NCI-H524 treated with DMSO at 0.1 percent for 48 hours (cell line): ENCODE measurements at places on chromosomes 12 and 14.
A peak's percentile ranks its signal among the peaks of the same experiment; 100 is the strongest.

- no peak for DNase-seq
These were observed 29.3 kb upstream of the KLRF1 start for GRCh38 chr12:9797722-9798619.

DNA sequence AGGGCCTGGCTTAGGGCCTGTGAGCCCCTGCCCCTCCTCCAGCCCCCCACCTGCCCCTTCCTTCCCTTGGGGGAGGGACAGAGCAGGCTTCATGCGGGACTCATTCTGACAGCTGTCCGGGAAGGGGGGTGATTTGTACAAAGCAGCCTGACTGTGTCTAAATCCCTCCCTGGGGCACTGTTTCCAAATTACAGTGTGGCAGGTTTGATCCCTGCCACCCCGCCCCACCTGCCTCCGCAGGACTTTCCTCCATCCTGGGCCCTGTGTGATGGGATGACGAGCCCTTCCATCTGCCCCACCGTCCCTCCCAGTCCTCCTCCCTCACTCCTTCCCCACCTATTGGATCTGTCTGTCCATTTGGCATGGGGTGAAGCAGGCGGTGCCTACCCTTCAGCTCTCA is 363.9 kb downstream of the BCL11B start:
- no peak for DNase-seq

- DNase-seq = no peak
These were observed 659.1 kb downstream of the NRXN3 start for GRCh38 chr14:78829274-78829673.

DNA sequence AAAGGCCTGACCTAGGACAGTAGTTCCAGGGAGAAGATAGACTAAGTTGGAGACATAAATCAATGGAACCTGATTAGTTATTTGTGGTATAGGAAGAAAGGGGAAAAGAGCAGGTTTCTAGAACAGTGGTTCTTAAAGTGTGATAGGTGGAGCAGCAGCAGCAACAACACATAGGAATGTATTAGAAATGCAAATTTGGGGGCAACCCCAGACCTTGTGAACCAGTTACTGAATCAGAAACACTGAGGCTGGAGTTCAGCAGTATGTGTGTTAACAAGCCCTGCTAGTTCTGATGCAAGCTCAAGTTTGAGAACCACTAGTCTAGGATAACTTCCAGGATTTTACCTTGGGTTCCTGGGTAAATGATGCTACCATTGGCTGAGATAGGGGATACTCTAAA is 308.7 kb downstream of the EMP1 start:
- DNase-seq = no peak

DNA sequence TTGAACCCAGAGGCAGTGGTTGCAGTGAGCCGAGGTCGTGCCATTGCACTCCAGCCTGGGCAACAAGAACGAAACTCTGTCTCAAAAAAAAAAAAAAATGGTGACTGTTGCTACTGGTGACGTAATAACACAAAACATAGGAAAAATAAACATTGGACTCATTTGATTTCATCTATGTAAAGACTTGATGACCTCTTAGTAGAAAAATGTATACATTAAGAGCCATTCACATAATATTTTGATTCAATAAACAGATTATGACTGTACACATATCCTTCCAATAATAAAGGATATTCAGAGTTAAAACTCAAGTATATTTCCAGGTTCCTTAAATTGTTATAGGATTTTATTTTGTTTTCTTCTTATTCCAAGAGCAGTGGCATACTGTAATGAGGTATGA is 65.7 kb upstream of the AEBP2 start:
- DNase-seq = no peak

DNA sequence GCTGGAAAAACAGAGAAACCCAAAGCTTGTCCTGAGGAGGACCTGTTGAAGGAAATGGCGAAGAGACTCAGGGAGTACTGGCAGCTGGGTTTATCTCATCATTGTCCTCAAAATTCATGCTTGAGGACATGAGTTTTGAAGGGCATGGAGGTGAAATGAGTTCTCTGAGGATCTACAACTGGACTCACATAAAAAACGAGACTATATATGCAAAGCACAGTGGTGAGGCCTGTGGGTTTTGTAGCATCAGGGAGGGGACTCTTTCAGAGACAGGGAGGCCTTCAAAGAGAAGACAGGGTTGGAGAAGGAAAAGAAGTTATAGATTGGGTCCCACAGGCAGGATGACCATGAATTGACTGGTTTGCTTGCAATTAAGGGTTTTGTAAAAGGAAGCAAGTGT is 71.3 kb upstream of the SCN8A start:
- DNase-seq = no peak

GRCh38 chr14:29548948-29549370 is 378.7 kb downstream of the PRKD1 start:
- peak; percentile 60 for DNase-seq

DNA sequence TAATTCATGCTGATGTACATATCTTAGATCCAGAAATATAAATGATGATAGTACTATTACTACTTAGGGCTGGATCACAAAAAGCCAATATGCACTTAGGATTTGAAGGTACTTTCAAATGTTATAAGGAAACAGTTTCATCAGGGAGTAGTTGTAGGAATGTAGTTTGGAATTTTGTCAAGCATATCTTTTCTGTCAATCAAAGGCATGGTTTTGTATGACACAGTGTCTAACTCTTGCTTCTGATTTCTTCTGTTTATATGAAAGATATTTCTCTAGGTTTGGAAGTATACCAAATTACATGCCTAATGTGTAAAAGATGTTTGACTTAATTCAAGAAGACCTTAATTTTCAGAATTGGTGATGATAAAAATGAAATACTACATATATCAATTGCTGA is 135.7 kb downstream of the RAD51B start:
- no peak for DNase-seq

- no peak for DNase-seq
These were observed 51.3 kb downstream of the ZNF664 start for GRCh38 chr12:124024263-124024678.

DNA sequence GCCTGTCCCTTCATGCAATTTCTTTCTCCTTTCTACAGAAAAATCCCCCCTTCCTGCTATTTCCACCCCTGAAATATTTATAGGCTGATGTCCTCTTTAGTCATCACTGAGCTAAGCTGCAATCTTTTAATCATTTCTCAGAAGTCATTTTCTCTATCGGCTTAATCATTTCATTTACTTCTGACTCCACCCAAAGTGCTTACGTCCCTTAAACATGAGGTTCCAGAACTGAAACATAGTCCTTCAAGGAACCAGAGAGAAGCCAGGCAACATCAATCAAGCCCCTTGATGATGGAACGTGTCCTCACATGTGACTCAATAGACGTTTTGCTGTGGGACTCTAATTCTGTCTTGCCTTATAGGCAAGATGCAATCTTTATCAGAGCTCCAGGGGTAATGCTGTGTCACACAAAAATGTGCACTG is 148.7 kb upstream of the KRR1 start:
- DNase-seq = no peak

- no peak for DNase-seq
These were observed 574 bp downstream of the PAWR start for GRCh38 chr12:79690142-79690637.

DNA sequence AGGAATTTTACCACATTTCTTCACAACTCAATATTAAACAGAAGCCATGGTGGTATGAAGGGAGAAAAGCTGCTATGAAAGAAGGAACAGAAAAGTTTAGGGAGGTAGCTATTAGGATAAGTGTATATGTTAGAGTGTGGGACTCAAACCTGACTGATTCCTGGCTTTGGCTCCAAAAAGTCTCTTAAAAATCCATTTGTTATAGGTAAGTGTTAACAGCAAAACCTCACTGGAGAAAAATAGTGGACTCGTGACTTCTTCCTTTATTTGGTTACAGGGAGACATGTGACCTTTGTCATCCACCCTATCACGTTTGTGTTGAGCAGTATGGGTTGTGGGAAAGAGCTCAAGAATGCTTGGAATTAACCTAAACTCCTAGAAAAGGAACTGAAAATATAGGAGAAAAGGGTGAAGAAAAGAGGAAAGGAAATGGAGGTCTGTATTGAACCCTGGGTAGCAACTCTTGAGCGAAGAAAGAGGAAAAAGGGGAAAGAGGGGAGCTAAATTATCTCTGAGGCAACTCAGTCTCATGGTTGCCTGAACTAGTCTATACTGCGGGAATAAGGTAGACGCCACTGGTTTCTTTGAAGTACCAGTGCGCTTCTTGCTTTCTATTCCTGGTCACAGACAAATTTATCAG is 3.6 kb upstream of the EID3 start:
- no peak for DNase-seq

- DNase-seq = no peak
These were observed 169.0 kb downstream of the MON2 start for GRCh38 chr12:62635649-62636048.

DNA sequence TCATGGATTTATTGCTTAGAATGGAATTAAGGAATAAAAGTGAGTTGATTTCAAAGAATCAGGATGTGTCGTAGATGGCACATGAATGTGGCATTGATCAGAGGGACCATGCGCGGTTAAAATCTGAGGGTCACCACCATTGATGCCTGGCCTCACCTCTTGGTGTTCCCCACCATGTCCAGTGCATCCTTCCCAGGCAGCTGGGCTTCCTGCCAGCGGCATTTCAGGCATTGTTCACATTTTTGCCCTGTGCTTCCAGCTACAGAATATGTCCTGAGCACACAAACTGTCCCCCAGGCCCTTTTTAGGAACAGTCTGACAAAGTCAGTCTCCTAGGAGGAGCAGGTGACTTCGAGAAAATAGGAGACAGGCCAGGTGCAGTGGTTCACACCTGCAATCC is 42.0 kb upstream of the TSPAN9 start:
- no peak for DNase-seq

GRCh38 chr12:52359621-52360061 is 7.6 kb downstream of the KRT85 start:
- DNase-seq = no peak

GRCh38 chr14:100215330-100215885 is 23.5 kb upstream of the YY1 start:
- no peak for DNase-seq

GRCh38 chr12:125049093-125049458 is 16.2 kb upstream of the AACS start:
- no peak for DNase-seq

- no peak for DNase-seq
These were observed 131.0 kb upstream of the EEA1 start for GRCh38 chr12:93059925-93060665.

- DNase-seq = no peak
These were observed 83.8 kb upstream of the DNM1L start for GRCh38 chr12:32595251-32595650.

- no peak for DNase-seq
These were observed 43.9 kb downstream of the TTC9 start for GRCh38 chr14:70685474-70686197.

- no peak for DNase-seq
These were observed 21.7 kb downstream of the LIMA1 start for GRCh38 chr12:50261654-50262053.

DNA sequence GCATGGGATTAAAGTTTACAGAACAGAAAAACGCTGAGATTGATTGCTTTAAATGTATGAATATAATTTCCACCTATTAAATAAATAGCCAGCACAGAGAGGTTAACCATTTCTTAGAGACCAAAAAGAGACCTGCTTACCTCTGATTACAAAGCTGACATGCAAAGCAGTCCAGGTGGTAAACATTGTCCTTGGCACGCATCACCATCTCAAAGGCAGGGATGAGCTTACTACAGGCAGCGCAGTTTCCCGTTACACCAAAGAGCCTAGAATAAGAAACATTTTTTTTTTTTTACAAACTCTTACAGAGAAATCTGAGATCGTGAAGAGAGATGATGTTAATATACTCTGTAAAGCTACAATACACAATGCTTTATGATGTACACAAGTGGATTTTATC is 45.7 kb downstream of the LMO3 start:
- DNase-seq = no peak

DNA sequence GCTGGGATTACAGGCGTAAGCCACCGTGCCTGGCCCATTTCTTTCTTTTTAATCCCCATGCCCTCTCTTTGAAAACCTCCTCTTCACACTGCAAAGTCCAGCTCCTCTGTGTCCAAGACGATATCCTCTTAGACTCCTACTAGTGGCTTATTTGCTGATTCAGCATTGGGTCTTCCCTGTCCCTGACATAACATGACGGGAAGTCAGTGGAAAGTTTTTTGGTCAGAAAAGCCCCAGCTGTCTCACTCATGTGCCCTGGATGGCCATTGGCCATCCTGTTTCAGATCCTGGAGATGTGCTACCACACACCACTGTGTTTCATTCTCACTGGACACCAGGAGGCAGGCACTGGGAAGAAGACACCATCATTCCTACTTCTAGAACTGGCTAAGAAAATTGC is 102.6 kb upstream of the MED13L start:
- DNase-seq = no peak

DNA sequence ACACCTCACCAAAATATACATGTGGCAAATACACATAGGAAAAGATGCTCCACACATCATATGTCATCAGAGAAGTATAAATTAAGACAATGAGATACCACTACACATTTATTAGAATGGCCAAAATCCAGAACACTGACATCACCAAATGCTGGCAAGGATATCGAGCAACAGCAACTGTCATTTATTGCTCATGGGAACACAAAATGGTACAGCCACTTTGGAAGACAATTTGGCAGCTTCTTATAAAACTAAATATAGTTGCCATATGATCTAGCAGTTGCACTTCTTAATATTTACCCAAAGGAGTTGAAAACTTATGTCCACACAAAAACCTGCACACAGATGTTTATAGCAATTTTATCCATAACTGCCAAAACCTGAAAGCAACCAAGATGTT is 7.0 kb upstream of the KCNK13 start:
- DNase-seq = no peak

GRCh38 chr12:70581208-70581607 is 56.0 kb downstream of the PTPRB start:
- DNase-seq = no peak

GRCh38 chr14:102320033-102320660 is 601 bp downstream of the ZNF839 start:
- DNase-seq = no peak

DNA sequence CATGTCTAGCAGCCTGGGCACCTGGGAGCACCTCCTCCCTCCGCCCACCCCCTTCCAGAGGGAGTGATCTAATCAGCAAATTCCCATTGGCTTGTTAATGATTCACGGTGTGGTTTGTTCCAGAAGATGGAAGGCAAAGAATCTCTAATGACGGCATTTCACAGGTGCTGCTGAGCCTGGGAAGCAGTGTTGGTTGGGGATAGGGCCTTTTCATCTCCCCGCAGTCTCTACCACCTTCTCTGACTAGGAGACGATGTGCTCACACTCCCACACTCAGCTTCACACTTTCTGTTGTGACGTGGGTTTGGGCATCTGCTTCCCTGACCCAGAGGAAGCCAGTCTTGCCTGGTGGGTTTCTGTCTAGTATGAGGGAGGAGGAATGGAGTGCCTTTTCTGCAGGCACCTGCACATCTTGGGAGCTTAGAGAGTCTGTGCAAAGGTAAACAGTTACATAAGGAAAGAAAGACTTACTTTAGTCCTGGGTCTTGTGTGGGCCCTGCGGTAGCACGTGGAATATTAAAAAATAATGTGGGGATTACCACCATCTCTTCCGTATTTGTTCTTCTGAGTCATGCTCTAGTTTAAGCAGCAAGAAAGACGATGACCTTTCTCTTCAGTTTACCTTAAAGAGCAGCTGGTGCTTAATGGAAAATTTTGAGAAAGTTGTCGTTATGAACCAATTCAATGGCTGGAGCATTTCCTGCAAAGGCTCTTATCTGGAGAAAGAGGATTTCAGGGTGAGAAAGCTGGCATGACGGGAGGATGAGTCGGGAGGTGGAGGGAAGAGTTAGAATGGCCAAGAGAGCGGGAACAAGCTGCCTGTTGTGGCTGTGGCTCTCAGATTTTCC is 70.6 kb upstream of the ARHGAP5 start:
- DNase-seq = no peak

GRCh38 chr14:89240414-89240813 is 176.6 kb downstream of the FOXN3 start:
- DNase-seq = no peak
